ENCODE measurements at places on chromosomes 16 and 17.

DNA sequence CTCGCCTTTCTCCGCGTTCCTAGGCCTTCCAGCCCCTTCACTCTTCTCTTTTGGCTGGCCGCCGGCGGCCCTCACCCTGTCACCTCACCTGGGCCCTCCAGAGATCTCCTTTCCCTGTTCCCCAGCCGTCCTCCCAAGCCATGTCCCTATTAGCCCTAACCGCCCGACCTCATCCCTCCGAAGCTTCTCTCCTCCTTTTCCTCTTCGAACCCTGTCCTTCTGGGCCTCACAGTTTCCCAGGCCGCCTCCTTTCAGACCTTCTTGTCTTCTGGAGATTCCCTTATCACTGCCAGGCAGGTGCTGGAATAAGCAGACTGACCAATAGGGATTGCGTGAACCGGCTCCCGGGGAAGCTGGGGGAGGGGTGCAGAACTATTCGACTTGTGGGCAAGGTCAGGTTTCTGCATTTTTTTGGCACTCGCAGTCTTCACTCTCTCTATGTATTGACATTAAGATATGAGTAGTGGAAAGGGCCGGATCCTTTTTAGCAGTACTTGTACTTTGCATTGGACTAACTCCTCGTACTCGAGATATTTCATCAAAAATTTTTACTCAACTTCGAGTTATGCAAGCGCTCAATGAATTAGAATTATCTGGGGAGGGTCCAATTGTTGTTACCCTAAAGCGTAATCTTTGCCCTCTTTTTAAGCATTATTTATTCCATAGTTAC, 690 bp downstream of the RHOT1 start:
- DNase-seq = peak; percentile 93

DNA sequence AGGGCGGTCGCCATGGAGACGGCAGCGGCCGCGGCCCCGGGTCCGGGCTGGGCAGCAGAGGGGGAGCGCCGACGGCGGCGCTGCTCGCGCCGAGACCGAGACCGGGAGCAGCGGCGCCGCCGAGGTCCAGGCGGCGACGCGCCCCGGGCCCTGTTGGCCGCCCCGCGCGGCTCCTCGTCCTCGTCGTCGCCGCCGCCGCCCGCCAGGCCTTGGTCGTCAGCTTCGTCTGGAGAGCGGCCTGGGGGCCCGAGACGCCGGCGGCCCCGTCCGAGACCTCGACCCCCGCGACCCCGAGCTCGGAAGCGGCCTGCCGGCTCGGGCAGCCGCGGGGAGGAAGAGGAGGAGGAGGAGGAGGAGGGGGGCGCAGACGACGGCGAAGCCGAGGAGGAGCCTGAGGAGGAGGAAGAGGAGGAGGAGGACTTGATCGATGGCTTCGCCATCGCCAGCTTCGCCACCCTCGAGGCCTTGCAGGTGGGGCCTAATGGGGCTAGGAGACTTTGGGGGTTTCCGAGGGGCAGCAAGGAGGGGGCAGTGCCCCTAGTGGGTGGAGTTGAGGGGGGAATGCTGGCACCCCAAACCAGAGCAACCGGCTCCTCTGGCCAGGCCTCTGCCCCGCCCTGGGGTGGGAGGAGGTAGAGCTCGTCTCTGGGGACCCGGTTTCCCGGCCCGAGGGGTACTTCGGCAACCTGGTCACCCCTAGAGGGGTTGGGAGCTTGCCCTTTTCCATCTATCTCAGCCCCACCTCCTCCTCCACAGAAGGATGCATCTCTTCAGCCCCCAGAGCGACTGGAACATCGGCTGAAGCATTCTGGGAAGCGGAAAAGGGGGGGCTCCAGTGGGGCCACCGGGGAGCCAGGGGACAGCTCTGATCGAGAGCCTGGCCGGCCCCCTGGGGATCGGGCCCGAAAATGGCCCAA, 1.5 kb downstream of the FBRS start:
- peak; percentile 48 for DNase-seq

- DNase-seq = no peak
Measured at GRCh38 chr16:65621640-65622039, 499.8 kb upstream of the CDH11 start.

- no peak for DNase-seq
Measured at GRCh38 chr16:11481987-11482386, 104.7 kb downstream of the LITAF start.

DNA sequence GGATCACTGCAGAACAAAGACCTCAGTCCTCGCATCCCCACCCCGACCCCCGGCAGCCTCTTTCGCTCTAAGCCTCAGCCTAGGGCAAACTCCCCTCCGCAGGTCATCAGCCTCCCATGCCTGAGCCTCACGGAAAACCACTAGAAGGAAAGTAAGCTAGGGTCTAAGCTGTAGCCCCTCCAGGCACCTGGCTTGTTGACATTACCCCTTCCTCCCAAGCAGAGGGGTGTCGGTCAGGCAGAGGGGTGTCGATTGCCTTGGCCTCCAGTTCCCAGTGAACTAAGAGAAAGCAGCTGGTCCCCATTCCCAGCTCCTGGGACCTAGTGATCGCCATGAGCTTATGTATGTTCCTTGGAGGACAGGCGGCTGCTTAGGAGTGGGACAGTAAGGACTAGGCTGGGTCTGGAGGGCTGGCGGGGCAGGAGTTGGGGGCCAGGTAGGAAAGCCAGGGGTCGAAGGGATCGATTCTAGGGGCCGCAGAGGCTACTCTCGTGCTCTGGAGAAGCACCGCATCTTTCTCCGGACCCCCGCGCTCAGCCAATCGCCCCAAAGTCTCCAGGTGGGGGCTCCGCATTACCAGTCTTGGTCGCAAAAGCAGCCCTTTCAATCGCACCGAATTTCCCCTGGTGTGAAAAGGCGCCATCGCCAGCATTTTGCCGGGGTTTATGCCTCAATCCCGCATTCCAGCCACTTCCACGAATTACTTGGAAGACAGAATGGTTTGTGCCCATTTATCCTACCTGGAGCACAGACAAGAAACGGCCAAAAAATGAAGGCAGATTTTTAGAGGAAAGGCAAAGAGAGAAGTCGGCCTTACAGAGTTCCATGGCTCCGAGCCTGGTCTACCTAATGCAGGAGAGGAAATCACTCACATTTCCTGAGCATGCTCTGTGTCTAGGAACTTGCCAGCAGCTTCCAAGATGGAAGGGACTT, 21.3 kb upstream of the HOXB13 start:
- DNase-seq = no peak

GRCh38 chr16:50469744-50470321, 78.4 kb upstream of the NKD1 start:
- no peak for DNase-seq

GRCh38 chr17:79034931-79035485, 11.0 kb downstream of the C1QTNF1 start:
- no peak for DNase-seq

DNA sequence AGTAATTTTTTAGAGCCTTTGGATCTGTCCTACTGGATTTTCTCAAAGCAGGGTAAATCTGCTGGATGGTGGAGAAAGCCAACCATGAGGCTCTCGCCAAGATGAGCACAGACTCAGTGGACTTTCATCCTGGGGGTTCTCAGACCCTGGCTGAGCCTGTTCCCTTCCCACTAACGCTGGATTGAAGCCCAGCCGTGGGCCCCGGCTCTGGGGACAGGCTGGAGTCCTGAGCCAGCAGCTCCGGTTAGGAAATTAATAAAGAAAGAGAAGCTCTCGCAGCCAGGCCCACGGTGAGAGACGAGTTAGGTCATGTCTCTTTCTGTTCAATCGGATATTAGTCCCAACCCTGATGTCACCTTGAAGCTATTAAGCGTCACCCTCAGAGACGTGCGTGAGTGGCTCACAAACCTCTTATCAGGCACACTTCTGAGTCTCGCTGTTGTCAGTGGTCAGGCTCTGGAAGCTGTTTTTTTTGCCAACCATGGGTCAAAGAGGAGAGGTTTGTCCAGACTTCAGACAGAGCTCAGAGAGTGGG, 27.1 kb downstream of the MEOX1 start:
- DNase-seq = no peak

DNA sequence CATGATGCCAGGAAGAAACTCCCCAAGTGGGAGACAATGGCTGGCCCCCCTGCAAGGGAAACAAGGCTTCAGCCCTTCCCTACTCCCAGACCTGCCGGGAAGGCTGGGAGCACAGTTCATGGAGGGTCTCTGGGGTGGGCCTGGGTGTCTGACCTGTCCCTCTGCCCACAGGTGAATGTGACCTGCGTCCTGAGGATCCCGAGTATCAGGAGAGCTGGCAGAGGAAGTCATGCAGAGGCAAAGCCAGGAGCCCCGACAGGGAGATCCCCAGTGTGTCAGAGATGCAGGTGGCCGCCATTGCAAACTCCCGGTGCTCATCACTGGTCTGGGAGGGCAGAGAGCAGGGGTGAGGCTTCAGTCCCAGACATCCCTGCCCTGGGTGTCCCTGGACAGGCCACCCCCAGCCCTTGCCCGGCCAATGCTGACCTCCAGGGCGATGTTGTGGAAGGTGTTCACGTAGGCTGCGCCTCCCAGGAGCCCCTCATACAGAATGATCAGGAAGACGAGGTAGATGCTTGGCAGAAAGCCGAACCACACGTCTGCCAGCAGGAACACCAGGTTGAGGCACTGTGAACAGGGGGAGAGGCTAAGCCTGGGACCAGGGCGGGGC, 5.3 kb upstream of the NPIPB7 start:
- DNase-seq = no peak

GRCh38 chr16:29806641-29807425, 504 bp downstream of the MAZ start:
- DNase-seq = peak; percentile 91

DNA sequence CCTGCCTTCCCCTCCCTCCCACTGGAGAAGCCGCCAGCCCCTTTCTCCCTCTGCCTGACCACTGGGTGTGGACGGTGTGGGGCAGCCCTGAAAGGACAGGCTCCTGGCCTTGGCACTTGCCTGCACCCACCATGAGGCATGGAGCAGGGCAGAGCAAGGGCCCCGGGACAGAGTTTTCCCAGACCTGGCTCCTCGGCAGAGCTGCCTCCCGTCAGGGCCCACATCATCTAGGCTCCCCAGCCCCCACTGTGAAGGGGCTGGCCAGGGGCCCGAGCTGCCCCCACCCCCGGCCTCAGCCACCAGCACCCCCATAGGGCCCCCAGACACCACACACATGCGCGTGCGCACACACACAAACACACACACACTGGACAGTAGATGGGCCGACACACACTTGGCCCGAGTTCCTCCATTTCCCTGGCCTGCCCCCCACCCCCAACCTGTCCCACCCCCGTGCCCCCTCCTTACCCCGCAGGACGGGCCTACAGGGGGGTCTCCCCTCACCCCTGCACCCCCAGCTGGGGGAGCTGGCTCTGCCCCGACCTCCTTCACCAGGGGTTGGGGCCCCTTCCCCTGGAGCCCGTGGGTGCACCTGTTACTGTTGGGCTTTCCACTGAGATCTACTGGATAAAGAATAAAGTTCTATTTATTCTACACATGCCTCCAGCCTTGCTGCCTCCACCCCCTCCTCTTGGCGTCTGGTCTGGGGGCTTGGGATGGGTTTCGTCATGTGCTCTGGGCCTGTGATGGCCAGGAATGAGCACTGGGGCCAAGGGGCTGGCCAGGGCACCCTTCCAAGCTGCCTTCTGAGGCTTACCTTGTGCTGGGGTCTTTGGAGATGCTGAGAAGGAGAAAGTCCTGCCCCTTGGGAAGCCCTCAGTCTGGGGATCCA, 7.3 kb downstream of the GJD3 start:
- DNase-seq = no peak

DNA sequence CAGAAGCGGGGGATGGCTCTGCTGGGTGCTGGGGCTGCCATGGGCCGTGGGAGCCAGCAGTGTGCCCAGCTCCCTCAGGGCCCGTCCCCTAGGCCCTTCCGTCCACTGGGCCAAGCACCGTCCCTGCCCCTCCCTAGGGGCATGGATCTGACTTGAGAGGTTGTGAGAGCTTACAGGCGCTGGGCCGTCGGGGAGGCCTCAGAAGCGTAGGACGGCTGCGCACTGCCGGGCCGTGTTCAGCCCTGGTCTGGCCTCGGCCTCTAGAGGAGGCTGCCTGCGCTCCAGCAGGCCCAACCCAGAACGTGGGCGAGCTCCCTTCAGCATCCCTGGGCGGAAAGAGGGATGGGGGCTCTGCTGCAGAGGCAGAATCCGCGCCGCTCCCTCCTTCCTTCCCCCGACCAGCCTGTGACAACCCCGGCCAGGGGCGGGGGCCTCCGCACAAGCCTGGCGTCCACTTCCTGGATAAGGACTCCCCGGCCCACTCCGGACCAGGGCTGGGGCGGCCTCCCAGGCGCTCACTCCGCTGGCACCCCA, 685 bp upstream of the MPG start:
- peak; percentile 69 for DNase-seq

All from hematopoietic multipotent progenitor cell treated with erythropoietin and hydrocortisone succinate and interleukin-3 and kit ligand, for 4 days (in vitro differentiated cells).